ENCODE measurements at places on chromosomes 11 and 22.

DNA sequence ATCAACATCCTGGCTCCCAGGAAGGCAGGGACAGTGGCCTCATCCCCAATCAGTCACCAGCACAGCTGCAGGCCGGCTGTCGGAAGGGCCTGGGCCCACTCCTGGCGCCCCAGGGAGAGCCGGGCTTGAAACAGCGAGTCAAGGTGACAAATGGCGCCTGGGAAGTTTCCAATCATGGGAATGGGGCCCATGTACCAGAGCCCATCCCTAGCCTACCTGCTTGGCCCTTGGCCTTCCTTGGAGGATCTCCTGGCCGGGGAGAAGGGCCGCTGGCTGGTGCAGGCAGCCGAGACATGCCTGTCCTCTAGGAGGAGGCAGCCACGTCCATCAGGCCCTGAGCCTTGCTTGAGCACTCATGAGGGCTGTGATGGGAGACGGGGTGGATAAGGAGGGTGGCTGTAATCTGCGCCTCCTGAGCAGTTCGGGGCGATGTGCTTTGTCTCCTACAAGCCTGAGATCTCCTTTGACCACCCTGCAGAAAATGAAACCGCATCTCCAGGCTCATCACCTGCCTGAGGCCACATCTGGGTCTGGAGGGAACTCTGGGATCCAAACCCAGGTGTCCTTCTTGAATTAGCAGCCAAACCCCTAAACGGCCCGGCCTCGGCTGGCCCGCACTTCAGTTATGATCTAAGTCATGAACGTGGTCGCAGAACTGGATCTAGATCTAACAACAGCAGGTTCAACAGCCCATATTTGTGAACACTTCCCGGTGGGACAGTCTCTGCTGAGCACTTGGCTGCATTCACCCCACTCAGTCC is 862.0 kb downstream of the TBC1D22A start:
- DNase-seq = no peak

DNA sequence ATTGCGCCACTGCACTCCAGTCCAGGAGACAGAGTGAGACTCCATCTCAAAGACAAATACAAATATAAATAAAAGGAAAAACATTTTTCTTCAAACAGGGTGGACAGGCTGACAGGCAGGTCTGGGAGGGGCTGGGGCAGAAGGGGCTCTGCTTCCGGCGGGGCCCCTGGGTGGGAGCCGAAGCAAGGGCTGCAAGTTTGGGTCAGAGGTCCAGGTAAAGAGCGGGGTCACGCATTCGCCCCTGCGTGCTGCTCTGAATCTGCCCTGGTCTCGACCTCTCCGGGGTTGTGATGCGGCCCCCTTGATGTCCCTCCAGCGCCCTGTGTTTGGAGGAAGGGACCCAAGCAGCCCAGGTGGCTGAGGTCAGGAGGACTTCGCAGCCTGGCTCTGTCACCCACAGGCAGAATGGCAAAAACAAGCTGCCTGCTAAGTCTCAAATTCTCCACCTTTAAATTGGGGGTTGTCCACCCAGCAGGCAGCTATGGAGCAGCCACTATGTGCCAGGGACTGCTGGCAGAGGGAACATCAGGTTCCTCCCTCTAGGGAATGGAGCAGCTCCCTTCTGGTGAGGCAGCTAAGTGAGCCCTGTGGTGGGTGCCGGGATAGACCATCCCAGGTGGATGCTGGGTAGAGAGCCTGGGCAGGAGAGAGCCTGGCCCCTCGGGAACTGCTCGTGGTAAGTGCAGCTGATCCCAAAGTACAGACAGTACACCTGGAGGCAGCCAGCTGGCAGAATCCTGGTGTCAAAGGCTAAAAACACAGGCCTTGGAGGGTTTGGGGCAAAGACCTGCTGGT is 10.3 kb upstream of the PHF21B start:
- no peak for DNase-seq

DNA sequence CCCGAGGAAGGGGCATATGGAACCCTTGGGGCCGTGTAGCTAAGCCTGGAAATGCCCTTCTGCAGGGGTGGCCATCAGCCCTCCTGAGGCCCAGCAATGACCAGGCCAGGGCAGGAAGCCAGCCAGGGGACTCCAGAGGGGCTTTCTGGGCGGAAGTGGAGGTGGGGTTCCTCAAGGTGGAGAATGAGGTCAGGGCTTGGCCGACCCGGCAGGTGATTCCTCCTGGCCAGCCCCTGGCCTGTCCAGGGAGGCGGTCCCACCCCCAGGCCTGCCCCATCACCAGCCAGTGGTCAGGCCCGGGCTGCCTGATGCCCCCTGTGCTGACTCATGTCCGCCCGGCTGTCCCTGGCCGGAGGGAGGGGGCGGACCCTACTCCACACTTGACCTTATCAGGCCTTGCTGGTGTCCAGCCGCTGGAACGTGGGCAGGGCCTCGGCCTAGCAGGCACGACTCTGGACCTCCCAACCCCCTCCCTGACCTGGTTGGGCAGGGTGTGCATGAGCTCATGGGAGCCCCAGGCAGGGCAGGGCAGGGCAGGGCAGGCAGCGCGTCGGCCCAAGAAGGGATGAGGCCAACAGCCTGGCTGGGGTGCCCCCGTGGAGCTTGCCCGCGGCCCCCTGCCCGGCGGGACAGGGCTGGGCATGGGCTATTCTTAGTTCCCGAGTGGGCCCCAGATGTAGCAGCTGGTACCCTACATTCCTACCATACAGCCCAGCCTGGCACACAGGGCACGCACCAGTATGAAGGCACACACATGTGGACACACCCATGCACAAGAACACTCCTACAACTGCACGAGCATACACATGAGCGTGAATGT is 35.9 kb downstream of the RPL3 start:
- no peak for DNase-seq

DNA sequence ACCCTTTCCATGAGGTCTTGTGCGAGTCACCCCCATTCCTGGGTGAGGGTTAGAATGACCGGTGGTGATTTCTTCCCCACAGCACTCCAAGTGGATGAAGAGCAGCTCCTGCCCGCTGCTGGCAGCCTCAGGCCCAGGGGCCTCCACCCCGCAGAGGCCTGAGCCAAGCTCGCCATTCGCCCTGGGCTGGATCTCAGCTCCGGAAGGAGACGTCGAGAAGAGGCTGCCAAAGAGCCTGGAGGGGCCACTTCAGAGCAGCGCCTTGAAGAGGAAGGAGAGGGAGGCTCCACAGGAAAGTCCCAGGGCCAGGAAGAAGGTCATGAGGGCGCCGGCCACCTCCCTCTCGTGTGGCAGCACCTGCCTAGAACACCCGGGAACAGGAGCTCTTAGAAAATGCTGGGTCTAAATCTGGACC is 8.4 kb downstream of the SLC29A2 start:
- DNase-seq = no peak

GRCh38 chr11:64415996-64416728 is 57.2 kb downstream of the RPS6KA4 start:
- DNase-seq = no peak

DNA sequence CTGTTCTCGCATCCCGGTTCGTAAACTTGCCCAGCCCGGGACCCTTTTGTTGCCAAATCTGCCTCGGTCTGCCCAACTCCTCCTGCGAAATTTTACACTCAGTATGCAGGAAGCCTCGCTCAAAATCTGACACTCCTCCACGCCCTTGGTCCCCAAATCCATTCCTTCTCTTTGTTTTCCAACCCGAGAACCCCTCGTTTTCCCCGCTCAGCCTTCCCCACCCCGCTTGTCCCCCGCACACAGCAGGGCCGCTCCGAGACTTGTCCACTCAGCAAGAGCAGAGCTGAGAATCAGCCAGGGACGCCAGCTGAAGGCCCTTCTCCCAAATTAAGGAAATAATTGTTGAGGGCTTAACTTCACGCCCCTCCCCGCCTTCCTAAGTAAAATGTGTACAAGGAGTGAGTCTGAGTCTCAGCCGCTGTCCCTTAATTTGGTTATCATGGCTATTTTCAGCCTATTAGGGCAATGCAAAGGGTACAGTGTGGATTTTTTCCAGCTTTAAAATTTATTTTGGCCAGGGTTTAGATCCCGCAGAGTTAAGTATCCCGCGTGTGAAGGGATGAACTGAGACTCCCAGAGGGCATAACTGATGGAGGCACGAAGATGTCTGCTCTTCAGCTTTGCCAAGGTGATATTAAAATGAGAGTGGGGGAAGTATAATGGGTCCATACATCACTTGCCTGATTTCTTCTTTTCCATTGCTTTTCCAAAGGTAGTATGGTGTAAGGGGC is 581 bp upstream of the FBXO3 start:
- no peak for DNase-seq

- no peak for DNase-seq
These were observed 26.6 kb downstream of the RAB30 start for GRCh38 chr11:83044958-83045712.

GRCh38 chr11:65634905-65635731 is 2.8 kb upstream of the SIPA1 start:
- no peak for DNase-seq

GRCh38 chr11:64990222-64990923 is 6.4 kb downstream of the BATF2 start:
- no peak for DNase-seq

DNA sequence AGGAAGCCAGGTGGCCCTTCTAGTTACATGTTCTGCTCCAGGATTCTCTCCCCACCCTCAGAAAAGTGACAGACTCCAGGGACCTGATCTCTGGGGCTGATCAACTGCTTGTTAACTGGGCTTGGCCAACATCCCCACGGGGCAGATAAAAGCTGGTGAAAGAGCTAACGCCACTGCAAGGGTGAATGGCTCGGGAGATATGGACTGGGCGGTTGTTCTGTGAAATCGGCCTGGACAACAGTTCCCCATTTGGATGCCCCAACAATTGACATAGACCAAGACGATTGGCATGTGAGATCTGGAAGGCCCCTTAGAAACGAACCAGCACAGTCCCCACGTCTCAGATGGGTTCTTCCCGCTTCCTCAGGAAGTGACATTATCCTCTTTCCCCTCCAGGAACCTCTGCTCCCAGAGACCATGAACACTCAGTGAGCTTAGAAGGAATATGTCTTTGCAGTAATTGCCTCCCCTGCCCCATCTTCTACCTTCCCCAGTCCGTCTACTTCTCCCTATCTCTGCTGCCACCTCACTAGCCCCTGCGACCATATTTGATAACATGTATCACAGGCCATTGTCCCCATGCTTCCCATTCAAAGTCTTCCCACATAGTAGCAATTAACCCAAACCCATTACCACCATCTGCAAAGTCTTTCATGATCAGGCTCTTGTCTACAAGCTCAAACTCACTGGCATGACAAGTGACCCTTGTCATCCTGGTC is 5.6 kb upstream of the PRG2 start:
- no peak for DNase-seq
